ENCODE measurements at places on chromosomes 1 and 21. TPM values are rescaled to one million over a fixed set of nuclear protein-coding genes. Genes with fewer than 3 reads are reported as not detected.

GRCh38 chr1:117093870-117094621, 27.5 kb downstream of the TRIM45 start:
- DNase-seq, result no peak

Gene ANKRD65
- not detected for total RNA-seq

GRCh38 chr1:39410915-39411436, 80.5 kb upstream of the BMP8A start:
- DNase-seq, result no peak

GRCh38 chr1:245862812-245863540, 644.1 kb downstream of the SMYD3 start:
- DNase-seq, result no peak
